ENCODE measurements at places on chromosomes 2 and 18. TPM values are rescaled to one million over a fixed set of nuclear protein-coding genes. Genes with fewer than 3 reads are reported as not detected.

GRCh38 chr2:21727101-21727500, 603.3 kb downstream of the TDRD15 start:
- DNase-seq: no peak

RNU2-63P gene
- total RNA-seq: not detected

GRCh38 chr18:59865241-59865986, 34.4 kb upstream of the PMAIP1 start:
- DNase-seq: no peak

PARD3B gene
- total RNA-seq: 30.6 TPM

DNA sequence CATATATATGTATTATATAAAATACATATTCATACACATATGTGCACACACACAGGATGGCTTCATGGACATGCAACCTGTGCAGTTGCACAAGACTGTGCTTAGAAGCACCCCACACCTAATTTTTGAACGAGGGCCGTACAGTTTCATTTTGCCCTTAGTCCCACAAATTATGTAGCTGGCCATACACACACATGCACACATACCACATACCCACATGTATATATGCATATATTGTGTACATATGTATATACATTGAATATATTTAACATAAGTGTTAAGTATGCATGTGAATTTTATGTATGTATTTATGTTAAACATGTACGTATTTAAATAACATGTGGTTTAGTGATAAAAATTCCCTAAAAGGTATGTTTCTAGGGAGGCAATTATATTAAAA, 18.3 kb downstream of the GPATCH11 start:
- no peak for DNase-seq

GRCh38 chr2:219542931-219543595, 546 bp downstream of the CHPF start:
- DNase-seq: no peak

SGO2 gene
- 13.9 TPM for total RNA-seq

GRCh38 chr2:23478087-23478932, 93.3 kb downstream of the KLHL29 start:
- no peak for DNase-seq

- DNase-seq: no peak
Measured at GRCh38 chr2:165268754-165269153, 29.5 kb downstream of the SCN2A start.

OBSL1 gene
- total RNA-seq: 43.1 TPM

DNA sequence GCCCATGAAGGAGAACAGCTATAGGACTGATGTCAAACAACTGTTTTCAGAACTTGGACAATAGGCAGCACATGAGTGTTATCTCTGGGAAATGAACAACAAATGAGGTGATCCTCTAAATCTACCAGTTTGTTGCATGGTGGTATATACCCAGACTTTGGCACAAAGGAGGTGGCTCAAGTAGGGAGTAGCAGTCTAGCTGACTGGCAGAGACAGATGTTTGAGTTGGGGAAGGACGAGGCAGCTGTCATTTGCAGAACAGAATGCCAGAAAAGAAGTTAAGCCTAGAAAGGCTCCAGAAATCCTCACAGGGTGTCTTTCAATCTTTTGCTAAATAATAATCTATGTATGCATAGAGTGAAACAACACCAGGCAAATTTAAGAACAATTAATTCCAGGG, 47.4 kb downstream of the RPE start:
- no peak for DNase-seq

GRB14 gene
- total RNA-seq: 9.0 TPM

GRCh38 chr2:55926246-55926645, 2.7 kb upstream of the EFEMP1 start:
- DNase-seq: no peak

DNA sequence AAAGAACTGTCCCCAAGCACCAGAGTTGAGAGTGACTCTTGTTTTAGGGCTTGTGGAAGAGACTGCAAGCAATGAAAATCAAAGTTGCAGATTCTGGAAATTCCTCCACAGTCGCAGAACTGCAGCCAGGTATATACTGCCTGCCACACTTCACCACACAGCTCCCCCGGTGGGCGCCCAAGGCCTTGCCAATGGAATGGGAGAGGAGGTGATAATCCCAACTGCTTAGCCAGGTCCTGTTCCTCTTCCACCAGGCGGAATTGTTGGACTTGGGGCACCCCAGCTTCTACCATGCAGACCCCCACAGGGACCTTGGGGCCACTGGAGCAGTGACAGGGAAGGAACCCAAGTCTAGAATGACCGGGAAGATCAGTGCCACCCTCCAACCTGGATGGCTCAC, 4.8 kb upstream of the PDIA6 start:
- no peak for DNase-seq

TSPYL6 gene
- total RNA-seq: 0.18 TPM

LONRF2 gene
- 36.1 TPM for total RNA-seq

SOWAHC gene
- 20.6 TPM for total RNA-seq

GRCh38 chr2:126614524-126615227, 41.3 kb upstream of the GYPC start:
- no peak for DNase-seq

USP34 gene
- total RNA-seq: 246 TPM

VSNL1 gene
- total RNA-seq: 14.0 TPM

GRCh38 chr2:57891086-57891712, 155.4 kb upstream of the VRK2 start:
- DNase-seq: no peak

- DNase-seq: no peak
Measured at GRCh38 chr2:123481406-123481805, 543.7 kb upstream of the CNTNAP5 start.

- DNase-seq: no peak
Measured at GRCh38 chr2:67871686-67872412, 191.0 kb downstream of the C1D start.

- no peak for DNase-seq
Measured at GRCh38 chr2:29425866-29426265, 310.7 kb downstream of the CLIP4 start.

GRCh38 chr2:9693196-9693491, 62.3 kb upstream of the YWHAQ start:
- DNase-seq: peak; percentile 97

GRCh38 chr2:64770781-64771334, 117.1 kb upstream of the SERTAD2 start:
- no peak for DNase-seq

SUPT7L gene
- 37.1 TPM for total RNA-seq

DNA sequence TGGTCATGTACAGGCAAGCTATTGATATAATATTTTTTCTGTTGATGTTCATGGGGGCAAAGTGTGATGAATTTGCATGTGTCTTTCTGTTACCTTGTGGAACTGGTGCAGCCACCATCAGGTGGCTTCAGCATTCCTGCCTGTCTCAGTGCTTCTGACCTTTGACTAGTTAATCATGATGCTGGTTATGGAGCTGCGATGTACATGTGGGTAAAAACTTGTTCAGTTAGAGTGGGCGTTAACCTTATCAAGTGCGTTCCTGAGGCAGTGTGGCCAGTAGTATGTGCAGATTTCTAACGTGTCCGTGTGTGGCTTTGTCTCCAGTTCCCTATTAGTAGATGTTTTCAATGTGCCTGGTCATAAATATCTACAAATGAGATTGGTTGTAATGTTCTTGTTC, 127.4 kb upstream of the ZSWIM2 start:
- no peak for DNase-seq

- no peak for DNase-seq
Measured at GRCh38 chr18:12860530-12860929, 23.5 kb downstream of the PTPN2 start.

GRCh38 chr2:17966798-17967197, 88.3 kb downstream of the KCNS3 start:
- DNase-seq: no peak

DNA sequence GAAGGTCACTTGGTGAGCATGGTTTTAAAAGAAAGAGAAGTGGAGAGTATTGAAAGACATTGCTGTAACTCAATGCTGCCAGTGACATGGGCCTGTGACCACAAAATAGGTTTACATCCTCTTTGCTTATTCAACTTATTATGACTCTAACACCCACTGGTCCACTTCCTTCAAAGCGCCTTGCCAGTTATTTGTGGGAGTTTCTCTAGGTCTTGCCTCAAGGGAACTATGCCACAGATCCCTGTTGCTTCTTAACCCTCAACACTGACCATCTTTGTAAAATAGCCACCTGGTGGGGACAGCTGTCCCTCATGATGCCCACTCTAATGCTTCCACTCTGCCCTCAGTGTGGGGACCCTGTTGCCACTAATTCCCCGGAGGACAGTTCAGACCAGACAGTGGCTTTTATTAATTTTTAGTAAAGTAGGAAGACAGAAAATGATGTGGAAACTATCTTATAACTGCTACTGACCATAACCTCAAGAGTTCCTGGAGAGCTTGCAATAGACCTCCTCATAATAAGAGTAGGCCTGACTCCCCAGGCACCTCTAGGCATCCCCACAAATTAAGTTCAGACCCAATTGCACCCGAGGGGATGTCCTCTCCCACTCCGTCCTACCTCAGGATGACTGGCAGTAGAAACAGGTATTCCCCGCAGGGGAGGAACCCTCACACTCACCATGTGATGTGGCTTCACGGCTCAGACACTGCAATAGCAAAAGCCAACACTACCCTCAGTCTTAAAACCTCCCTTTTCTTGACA, 31.3 kb upstream of the SLC25A52 start:
- DNase-seq: no peak

All from cerebellum (tissue), 4 donors.